Activated CD4-positive, alpha-beta T cell treated with anti-CD3 and anti-CD28 coated beads, Interleukin-2, amount 50 U/mL, for 24 hours (primary cell): ENCODE measurements at places on chromosomes 5 and 9.

GRCh38 chr5:57219386-57219785 is 45.5 kb downstream of the GPBP1 start:
- DNase-seq = no peak

DNA sequence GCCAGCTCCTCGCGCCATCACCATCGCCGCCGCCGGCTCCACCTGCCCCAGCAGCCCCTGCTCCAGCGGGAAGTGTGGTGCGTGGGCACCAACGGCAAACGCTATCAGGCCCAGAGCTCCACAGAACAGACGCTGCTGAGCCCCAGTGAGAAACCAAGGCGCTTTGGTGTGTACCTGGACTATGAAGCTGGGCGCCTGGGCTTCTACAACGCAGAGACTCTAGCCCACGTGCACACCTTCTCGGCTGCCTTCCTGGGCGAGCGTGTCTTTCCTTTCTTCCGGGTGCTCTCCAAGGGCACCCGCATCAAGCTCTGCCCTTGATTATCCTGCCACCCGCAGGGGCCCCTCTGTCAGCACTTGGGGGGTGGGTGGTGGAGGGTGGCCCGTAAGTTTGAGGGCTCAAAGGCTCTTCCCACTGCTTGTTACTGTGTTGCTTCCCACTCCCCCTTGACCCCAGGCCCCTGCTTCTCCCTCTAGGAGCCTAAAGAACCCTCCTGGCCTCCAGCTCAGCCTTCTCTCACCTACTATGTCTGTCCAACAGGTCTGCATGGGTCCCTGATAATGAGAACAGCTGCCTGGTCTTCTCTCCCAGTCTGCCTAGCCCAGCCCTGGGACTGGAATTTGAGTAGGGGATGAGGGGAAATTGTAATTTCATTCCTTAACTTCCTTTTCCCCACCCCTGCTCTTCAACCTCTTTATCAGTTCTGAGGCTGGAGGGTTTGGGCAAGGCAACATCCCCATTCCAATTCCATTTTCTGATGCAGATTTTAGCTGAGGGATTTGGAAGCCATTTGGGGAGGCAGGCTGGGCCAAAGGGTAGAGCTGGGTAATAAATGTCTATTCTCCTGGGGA is 9.0 kb downstream of the RACK1 start:
- DNase-seq = no peak

- no peak for DNase-seq
These were observed 95.9 kb upstream of the COL5A1 start for GRCh38 chr9:134545543-134546245.

DNA sequence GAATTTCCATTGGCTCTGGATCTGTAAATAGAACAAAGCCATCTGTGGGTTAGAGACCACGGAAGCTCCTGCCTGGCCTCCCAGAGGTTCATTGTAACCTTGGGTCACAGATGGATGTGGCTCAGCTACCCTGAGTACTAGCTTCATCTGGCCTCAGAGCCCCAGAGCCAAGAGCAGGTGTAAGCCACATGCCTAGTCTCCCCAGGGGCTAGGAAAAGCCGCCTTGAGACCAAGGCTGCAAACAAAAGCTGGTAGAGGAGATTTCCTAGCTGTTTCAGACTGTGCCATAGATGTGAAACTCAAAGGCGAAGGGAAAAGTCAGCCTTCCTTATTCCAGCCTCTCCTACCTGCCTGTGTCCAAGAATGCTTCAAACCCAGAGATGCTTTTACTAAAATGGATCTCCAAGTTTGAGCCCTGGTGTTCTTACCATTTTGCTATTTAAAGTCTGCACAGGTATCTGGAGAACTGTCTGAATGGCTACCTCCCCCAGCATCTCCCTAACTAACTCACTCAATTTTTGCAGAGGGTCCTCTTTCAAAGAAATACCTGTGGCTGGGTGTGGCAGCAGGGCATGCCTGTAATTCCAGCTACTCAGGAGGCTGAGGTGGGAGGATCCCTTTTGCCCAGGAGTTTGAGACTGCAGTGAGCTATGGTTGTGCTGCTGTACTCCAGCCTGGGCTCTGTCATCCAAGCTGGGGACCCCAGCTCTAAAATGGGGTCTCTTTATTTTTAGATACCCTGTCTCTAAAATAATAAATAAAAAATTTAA is 42.3 kb upstream of the MAP1B start:
- no peak for DNase-seq

DNA sequence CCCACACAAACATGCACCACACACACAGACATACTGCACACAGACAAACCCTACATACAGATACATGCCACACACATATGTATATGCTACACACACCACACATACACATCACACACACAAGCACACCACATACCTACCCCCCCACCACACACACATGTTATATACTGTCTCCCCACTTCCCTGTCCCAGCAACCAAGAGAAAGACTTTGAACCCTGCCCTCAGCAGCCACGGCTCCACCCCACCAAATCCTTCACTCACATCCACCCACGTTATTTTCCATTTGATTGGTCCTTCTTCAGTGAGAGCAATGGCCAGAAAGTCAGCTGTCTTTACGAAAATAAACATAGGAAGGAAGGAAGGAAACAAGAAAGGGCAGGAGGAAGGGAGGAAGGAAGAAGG is 479.8 kb downstream of the DIRAS2 start:
- no peak for DNase-seq

DNA sequence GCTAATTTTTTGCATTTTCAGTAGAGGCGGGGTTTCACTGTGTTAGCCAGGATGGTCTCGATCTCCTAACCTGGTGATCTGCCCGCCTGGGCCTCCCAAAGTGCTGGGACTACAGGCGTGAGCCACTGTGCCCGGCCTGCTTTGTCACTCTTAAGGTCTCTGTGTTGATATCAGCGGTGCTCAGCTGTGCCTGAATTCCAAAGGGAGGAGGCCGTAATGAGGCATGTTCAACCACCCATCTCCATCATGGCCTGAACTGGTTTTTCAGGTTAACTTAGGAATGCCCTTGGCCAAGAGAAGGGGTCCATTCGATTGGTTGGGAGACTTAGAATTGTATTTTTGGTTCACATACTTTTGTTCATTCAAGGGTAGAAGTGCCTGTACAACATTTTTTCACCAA is 22.0 kb downstream of the HSD17B3 start:
- no peak for DNase-seq

DNA sequence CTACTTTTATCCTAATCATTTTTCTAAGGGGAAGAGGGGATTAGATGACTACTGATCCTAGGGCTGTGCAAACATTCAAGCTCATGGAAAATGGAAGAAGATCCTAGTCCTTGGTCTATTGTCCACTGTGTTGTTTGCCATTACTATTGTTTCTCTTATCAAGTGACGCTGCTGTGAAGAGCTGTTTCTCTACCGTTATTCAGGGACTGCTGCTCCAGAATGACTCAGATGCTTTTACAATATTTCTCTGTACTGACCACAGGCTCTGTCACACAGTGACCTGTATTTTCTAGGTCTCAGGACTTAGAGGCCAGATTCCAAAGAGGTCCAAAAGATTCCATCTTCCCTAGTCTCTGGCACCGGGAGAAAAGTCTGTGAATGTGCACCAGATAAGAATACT is 159.5 kb upstream of the CHD1 start:
- no peak for DNase-seq

- no peak for DNase-seq
These were observed 50.2 kb upstream of the ASTN2 start for GRCh38 chr9:117464941-117465616.

DNA sequence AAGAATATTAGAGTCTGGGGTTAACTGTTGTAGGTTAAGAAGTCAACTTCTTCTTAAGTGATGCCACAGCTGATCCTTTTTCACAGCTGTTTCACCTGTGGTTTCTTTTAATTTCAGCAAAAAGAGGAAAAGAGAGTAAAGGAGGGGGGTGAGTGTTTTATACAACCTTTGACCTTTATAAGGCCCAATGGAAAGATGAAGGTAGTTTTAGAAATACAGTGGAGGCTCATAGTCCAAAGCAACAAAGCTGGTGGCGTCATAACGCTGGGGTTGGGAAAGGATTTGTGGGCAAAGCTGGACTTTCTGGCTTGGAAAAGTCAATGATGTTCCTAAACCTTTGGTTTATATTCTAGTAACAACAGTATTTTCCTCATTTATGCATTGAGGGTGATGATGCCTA is 49.5 kb downstream of the RCL1 start:
- DNase-seq = no peak

- DNase-seq = no peak
These were observed 225.8 kb upstream of the DAPK1 start for GRCh38 chr9:87271696-87272477.

GRCh38 chr9:35570709-35571504 is 34.2 kb upstream of the TESK1 start:
- no peak for DNase-seq

DNA sequence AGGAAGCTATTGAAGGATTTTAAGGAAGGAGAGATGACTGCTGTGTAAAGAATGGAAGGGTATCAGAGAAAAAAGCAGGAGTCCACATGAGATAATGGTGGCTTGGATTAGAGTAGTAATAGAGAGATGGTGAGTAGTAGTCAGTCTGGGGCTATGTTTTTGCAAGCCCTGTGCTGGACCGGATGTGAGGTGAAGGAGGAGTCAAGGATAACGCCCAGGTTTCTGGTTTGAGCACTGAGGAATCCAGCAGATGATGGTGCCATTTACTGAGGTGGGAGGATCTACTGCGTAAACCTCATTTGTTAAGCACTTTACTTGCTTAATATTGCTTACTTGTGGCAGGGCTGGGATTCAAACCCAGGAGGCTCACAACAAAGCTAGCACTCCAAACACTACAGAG is 1.1 kb downstream of the TIGD6 start:
- no peak for DNase-seq

DNA sequence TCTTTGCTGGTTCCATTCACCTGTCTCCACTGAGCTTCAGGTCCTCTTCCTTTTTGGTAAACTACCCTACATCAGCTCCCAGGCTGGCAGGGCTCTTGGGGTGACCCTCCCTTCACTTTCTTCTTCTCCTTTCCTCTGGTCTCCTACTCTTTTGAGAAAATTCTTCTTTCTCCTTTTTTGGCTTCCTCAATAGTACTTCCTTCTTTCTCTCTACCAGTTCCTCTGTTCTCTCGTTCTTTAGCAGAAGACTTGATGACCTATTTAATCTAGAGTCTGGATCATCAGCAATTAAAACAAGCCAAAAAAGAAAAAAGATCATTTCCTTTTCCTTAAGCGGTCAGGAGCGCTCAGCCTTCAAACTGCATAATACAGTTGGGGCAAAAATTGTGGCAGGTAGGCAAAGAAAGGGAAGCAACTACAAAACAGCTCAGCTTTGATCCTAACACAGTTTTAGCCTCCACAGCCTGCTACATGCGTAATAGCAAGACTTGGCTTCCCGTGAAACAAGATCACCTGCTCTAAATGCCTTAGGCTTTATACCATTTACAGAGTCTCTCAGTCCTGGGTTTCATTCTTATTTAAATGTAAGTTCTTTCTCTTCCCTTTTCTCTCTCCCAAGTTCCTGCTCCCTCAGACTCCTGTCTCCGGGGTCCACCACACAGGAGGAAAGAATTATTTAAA is 14.0 kb upstream of the GSN start:
- no peak for DNase-seq

DNA sequence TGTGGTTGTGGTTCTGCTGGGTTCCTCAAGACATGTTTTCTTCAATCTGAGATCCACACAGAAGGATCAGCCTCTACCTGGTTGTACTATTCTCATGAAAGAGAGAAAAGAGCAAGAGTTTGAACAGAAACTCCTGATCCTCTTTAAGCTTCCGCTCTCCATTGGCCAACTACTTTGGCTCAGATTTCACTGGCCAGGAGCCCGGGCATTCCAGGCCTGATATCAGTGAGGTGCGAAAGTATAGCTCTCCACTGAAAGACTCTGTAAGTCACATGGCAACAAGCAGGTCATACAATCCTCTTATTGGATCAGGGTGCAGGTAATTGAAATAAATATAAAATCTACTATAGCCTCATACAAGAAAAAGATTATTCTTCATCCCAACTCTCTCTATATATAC is 920.5 kb downstream of the TLE4 start:
- DNase-seq = no peak

- DNase-seq = no peak
These were observed 109.7 kb downstream of the BASP1 start for GRCh38 chr5:17327048-17327625.

DNA sequence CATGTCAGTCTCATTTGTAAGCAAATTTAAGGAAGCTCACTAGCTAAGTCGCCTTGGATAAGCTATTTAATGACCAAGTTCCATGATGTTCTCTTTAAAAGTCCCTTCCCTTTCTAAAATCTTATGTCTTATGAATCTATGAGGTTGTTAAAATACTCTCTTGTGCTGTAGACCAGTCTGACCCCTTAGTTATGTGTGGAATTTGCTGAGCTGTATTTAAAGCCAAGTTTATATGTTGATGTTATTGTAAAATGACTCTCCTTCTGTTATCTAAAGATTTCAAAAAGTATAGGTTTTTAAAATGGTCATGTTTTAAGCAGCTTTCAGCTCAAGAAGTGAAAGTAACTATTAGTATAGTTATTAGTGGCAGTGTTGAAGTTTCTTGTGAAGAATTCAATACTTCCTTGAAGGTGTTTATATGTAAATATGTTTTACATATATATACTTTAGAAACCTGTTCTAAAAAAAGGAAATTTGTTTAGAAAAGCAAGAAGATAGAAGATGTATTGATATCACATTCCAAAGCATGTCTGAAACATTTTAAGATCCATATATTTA is 92.2 kb downstream of the CDC42SE2 start:
- no peak for DNase-seq

GRCh38 chr5:545641-546375 is 21.6 kb upstream of the SLC9A3 start:
- no peak for DNase-seq

DNA sequence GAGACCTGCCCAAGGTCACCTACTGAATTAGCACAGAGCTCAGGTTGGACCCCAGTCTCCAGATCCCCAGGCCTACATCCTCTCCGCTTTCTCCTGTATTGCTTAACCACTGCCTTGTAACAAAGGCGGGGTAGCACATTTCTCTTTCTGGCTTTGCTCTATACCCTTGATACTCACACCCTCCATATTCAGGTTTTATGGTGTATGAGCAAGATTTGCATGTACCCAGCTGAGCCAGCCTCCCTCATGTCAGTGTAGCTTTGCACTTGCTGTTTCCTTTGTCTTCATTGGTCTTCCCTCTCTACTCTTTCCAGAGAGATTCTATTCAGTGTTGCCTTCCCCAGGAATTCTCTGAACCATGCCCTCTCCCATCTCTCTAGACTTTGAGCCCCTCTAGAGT is 19.6 kb upstream of the ZCCHC7 start:
- no peak for DNase-seq

DNA sequence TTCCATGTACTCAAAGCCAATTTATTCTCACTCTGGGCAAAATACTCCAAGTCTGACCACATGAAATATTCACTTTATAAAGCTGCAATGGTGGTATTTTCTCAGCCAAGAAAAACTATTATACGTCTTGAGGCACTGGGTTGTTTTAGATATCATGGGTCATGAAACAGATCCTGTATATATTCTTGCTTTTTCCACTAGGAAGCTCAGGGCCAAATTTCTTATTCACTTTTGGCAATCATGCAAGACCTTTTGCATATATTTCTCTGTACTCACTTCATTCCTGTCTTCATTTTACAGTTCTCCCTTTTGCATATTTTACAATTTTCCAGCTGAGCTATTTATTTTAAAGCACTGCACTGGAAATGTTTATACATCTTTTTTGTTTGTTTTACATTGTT is 49.8 kb downstream of the GABBR2 start:
- no peak for DNase-seq
